ENCODE measurements at places on chromosomes 11 and 22.

GRCh38 chr11:10144954-10145353, 149.1 kb downstream of the SBF2 start:
- DNase-seq = no peak

- no peak for DNase-seq
Observed at GRCh38 chr11:123254357-123254756, 59.3 kb upstream of the CLMP start.

- DNase-seq = no peak
Observed at GRCh38 chr22:24209016-24209415, 27.7 kb downstream of the SUSD2 start.

GRCh38 chr22:17742527-17742902, 31.8 kb downstream of the BID start:
- peak; percentile 43 for DNase-seq

- DNase-seq = no peak
Observed at GRCh38 chr11:64778223-64778472, 194 bp downstream of the SF1 start.

DNA sequence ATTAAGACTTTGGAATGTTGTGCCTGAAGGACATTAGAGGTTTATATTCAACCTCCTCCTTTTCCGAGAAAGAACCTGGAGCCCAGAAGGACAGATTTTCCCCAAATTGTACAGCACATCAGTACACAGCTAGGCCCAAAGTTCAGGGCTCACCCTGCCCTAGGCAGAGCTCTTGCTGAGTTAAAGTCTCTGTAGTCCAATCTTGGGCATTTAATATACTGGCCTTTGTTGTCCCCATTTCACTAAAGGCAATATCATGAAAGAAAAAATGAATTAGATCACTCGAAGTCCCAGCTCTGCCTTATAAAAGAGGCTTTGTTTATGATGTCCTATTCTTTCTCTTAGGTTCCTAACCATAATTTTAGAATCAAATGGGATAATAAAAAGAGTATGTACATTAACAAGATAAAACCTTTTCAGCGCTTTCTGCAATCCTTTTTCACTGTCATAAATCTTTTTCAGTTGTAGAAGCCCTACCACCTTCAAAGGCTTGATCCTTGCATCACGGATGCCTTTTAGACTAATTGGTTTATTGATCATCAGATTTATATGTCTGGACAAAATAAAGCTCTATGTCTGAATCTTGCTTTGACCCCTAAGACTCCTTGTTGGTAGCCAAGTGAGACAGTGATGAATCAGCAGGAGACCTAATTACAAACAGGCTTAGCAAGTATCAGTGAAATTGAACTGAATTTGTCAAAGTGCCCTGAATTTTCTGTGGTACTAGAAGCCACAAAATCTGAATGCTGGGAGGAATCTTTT, 39.8 kb downstream of the RELT start:
- DNase-seq = no peak

- DNase-seq = no peak
Observed at GRCh38 chr11:45225277-45225676, 60.9 kb downstream of the SYT13 start.

DNA sequence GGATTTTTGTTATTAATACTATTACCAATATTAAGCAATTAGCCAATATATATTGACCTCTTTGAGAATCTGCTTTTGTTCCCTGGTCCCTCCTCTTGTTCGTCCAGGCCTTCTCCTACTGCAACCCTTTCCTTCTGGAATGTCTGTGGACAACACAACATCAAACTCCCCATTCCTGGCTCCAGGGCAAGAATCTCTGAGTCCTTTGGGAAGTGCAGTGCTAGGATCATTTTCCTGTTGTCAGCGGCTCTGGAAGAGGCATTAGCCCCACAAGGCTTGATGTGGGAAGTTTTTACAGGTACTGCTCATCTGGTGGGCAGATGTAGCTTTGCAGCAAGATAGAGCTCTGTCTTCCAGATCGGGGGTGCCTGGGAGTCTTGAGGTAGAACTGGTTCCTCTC, 74.3 kb downstream of the RPUSD4 start:
- DNase-seq = no peak

- no peak for DNase-seq
Observed at GRCh38 chr11:108559340-108559739, 34.2 kb downstream of the EXPH5 start.

- DNase-seq = no peak
Observed at GRCh38 chr11:7892059-7892699, 38.9 kb downstream of the OR10A6 start.

DNA sequence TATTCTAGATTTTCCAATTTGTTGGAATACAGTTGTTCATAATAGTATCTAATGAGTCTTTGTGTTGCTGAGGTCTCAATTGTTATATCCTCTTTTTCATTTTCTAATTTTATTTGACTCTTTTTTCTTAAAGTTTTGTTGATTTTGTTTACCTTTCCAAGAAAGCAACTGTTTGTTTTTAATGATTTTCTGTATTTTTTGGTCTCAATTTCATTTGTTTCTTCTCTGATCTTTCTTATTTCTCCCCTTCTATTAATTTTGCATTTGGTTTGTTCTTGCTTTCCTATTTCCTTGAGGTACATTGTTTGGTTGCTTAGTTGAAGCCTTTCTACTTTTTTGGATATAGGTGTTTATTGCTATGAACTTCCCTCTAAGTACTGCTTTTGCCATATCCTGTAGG, 5.2 kb upstream of the OR52A1 start:
- no peak for DNase-seq

DNA sequence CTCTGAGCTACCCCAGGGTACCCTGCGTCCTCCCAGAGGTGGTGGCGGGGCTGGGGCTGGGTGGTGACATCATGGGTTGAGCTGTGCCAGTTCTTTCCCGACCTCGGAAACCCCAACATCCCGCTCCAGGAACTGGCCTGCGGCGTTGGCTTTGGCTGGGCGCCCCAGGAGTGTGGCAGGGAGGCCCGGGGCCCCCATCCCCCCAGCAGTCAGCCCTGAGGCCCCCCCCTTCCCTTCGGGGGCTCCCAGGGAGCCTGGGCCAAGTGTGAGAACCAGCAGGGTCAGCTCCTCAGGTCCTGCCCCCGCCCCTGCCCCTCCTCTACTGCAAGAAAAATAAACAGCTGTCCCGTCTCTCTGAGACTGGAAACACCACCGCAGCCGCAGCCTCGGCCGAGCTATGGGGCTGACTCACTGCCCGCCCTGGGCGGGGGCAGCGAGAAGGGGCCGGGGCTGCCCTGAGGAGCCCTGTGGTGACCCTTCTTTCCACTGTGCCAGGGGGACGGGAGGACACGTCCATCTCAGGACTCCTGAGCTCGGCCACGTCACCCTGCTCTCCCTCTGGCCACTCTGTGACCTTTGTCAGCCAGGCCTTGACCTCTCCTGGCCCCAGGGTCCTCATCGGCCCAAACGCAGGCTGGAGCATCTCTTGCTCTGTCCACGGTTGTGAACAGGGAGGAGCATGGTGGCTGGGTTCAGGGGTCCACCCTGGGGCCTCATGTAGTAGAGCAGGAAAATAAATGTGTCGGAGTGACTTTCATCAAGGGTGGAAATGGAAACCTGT, 73.4 kb downstream of the WNT7B start:
- no peak for DNase-seq

DNA sequence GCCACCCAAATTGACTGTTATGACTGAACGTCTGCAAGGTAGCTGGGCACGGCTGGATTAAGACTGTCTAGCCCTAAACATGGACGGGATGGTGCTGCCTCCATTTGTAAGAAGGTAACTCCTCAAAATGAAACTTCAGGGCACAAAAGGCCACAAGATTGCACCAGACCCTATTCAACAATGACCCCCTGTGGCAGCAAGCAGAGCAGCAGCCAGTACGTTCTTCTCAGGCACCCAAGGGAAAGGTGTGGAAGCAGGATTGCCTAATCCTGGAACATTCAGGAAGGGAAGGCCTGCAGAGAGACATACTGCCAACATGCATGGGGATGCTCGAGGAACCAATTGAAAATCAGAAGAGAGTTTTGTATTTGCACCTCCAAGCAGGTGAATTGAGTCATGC, 4.5 kb upstream of the TBX10 start:
- DNase-seq = no peak

GRCh38 chr11:12137938-12138731, 27.7 kb downstream of the MICAL2 start:
- no peak for DNase-seq

DNA sequence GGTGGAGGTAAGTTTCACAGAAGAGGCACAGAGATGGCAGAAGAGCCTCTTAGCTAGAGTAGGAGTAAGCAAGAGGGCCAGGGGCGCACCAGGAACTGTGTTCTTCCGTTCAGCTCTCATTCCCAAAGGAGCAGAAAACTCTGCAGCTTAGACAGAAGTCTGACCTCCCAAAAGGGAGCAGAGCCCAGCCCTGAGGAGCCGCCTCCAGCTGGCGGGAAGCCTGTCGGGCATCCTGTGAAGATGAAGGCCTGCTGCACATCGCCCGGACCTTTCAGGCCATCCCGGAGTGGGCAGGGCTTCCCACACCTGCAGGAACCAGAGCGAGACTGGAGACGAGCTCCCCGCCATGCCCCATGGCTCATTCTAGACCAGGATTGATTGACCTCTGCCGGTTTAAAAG, 1102.8 kb downstream of the BRD1 start:
- DNase-seq = no peak

DNA sequence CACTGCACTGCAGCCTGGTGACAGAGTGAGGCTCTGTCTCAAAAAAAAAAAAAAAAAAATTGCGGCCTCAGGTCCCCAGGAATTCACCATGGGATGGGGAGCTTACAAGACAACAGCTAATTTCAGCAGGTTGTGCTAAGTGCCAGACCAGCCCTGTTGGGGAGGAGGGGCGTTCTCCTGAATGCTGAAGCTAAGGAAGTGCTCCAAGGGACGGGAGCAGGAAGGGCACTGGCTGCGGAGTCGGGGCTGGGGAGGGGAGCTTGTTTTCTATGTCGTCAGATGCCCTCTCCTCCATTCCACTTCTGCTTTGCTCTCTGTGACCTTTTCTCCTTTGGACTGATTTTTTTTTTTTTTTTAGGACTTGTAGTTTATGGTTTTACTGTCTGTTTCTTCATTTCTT, 4.5 kb downstream of the ADAMTS15 start:
- DNase-seq = no peak

DNA sequence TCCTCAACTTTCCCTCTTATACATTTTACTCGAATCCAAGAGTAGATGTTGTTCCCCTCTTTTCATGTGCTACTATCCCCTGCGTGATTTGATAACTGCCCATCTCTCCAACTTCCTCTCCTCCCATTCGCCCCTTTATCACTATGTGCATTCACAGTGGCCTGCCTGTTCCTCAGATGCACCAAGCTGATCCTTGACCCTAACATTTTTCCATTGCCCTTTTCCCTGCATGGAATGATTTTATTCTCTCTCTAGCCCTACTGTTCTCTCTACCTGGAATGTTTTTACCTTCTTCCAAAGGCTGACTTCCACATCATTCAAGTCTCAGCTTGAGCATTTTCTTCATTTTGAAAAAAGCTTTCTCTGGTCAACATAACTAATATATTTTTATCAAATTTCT, 15.8 kb upstream of the BBOX1 start:
- no peak for DNase-seq

GRCh38 chr11:124122123-124122522, 6.9 kb downstream of the VWA5A start:
- DNase-seq = no peak

DNA sequence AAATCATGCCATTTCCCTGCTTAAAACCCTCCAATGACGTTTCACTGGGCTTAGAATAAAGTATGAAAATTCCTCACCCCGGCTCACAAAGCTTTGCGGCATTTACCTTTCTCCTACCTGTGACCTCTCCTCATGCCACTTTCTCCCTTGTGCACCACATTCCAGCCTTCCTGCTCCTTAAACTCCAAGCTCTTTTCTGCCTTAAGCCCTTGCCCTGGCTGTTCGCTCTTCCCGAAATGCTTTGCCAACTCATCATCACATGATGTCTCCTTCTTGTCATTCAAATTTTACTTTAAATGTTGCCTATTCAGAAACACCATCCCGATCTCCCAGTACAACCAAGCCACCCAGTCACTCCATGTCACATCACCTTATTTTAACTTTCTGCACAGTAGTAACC, 2.0 kb downstream of the PLEKHA7 start:
- no peak for DNase-seq

DNA sequence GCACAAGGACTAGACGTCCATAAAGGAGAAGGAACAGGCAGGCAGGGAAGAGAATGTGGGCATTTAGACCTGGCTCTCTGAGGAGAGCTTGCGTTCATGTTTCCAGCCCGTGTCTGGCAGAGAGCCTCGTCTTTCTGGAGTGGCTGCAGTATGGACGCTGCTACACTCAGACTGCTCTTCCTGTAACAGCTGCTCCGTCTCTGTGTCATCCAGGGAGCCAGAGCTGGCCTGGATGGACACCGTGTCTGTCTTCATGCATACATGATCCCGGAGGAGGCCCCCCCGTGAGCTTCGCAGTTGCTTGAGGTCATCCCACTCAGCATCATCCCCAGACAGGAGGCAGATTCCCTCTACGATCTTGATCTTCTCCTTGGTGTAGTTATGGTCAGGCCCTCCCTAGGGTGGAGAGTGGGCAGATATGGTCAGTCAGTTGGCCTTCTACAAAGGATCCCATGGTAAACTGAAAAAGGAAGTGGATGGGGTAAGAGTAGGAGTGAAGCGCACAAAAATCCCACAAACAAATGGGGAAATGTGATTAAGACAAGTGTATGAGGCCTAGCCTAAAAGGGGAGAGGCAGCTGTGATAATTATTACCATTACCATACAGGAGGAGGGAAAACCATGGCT, 13.0 kb upstream of the CKAP5 start:
- DNase-seq = no peak

DNA sequence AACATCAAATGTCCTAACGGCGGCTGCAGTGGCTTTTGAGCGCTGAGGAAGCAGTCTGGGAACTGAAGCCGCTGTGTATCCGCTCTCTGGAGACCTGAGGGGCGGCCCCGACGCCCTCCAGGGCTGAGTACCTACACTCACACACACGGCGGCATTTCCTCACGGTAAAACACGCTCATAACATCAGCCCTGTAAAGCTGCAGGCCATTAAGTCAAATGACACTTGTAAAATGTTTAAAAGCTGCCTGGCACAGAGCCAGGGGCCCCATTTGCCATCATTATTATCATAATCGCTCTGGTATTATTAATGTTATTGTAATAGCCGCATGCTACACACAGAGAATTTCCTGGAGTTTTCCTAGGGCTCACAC, 5.1 kb downstream of the CARS1 start:
- no peak for DNase-seq

DNA sequence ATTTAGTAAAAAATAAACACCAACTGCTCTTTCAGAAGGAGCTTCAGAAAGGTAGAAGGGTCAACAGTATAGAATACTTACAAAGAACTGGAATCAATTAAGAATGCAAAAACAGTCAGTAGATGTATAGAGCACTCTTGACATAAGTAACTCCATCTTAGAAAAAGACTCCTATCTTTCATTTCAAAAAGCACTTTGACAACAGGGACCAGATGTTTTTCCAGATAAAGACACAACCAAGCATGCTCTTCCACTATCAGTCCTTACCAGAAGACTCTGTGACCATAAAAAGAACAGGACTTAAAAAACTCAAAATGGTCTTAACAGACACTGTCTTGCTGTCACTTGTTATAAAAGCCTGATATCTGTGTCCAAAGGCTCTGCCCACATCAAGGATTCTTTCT, 5.2 kb downstream of the SLC25A17 start:
- DNase-seq = no peak

GRCh38 chr11:69152733-69153421, 2.9 kb upstream of the SMIM38 start:
- no peak for DNase-seq

- no peak for DNase-seq
Observed at GRCh38 chr11:114209904-114210303, 86.3 kb upstream of the NNMT start.
